K562 (cell line): ENCODE measurements at places on chromosomes 12 and 14. TPM values are rescaled to one million over a fixed set of nuclear protein-coding genes. Genes with fewer than 3 reads are reported as not detected.

The TAS2R42 gene
- total RNA-seq = not detected in 2 replicates

The CEP290 gene
- 16.4 and 18.3 TPM in 2 replicates for total RNA-seq

The FRMD6 gene
- total RNA-seq = 0.53 and 0.60 TPM in 2 replicates

The OR6S1 gene
- not detected in 2 replicates for total RNA-seq

The CIROP gene
- total RNA-seq = not detected in 2 replicates

The MMP14 gene
- 2.3 and 4.5 TPM in 2 replicates for total RNA-seq

The MYF6 gene
- not detected in 2 replicates for total RNA-seq

The KLRD1 gene
- total RNA-seq = not detected in 2 replicates

The ADCY6 gene
- 0.87 and 1.0 TPM in 2 replicates for total RNA-seq

The SERPINA9 gene
- total RNA-seq = not detected in 2 replicates

The ACSM4 gene
- not detected in 2 replicates for total RNA-seq

The SLCO1B1 gene
- not detected in 2 replicates for total RNA-seq

The TEDC1 gene
- 20.1 and 25.7 TPM in 2 replicates for total RNA-seq

The SYNE2 gene
- total RNA-seq = 0.53 and 0.81 TPM in 2 replicates

The NRIP2 gene
- total RNA-seq = not detected in 2 replicates

The OTX2 gene
- total RNA-seq = not detected in 2 replicates

The DHRS1 gene
- total RNA-seq = 17.8 and 21.1 TPM in 2 replicates

The LBHD2 gene
- total RNA-seq = not detected in 2 replicates

The SIX6 gene
- total RNA-seq = not detected in 2 replicates

The HOXC5 gene
- 0.31 and 0.40 TPM in 2 replicates for total RNA-seq

The RGS6 gene
- total RNA-seq = not detected in 2 replicates

The NPFF gene
- not detected in 2 replicates for total RNA-seq

The COPZ1 gene
- 187 and 192 TPM in 2 replicates for total RNA-seq

The RTL1 gene
- total RNA-seq = not detected in 2 replicates

The ACOT6 gene
- not detected in 2 replicates for total RNA-seq

The IL22 gene
- total RNA-seq = not detected in 2 replicates

The ENDOU gene
- not detected in 2 replicates for total RNA-seq

The DLK1 gene
- total RNA-seq = 44.2 and 48.3 TPM in 2 replicates

The TAS2R43 gene
- not detected in 2 replicates for total RNA-seq

The CRACR2A gene
- 12.7 and 15.1 TPM in 2 replicates for total RNA-seq

The FAIM2 gene
- not detected in 2 replicates for total RNA-seq

The UNC79 gene
- 0.04 TPM in 2 replicates for total RNA-seq

The ASCL1 gene
- total RNA-seq = not detected in 2 replicates

The STRN3 gene
- total RNA-seq = 17.6 and 19.9 TPM in 2 replicates

The IRF9 gene
- total RNA-seq = 7.8 and 10.7 TPM in 2 replicates

The KCNH3 gene
- total RNA-seq = 0.09 and 0.29 TPM in 2 replicates

The NTN4 gene
- 0.13 TPM in 1 of 2 replicates, not detected in the other for total RNA-seq

The CKAP4 gene
- 0.20 and 0.45 TPM in 2 replicates for total RNA-seq

The ALX1 gene
- total RNA-seq = 0.13 TPM in 1 of 2 replicates, not detected in the other

The LIN7A gene
- total RNA-seq = 0.02 TPM in 1 of 2 replicates, not detected in the other

The KRT83 gene
- not detected in 2 replicates for total RNA-seq

The GALNT9 gene
- total RNA-seq = not detected in 2 replicates

The CLEC4D gene
- total RNA-seq = not detected in 2 replicates

The PPP1R1A gene
- not detected in 2 replicates for total RNA-seq

The ARHGAP9 gene
- total RNA-seq = 5.9 and 6.0 TPM in 2 replicates

The DPPA3 gene
- total RNA-seq = not detected in 2 replicates

The CCDC197 gene
- total RNA-seq = not detected in 2 replicates

The SIX4 gene
- total RNA-seq = 8.1 and 8.6 TPM in 2 replicates
